ENCODE measurements at places on chromosomes 2 and 18. TPM values are rescaled to one million over a fixed set of nuclear protein-coding genes. Genes with fewer than 3 reads are reported as not detected.

DNA sequence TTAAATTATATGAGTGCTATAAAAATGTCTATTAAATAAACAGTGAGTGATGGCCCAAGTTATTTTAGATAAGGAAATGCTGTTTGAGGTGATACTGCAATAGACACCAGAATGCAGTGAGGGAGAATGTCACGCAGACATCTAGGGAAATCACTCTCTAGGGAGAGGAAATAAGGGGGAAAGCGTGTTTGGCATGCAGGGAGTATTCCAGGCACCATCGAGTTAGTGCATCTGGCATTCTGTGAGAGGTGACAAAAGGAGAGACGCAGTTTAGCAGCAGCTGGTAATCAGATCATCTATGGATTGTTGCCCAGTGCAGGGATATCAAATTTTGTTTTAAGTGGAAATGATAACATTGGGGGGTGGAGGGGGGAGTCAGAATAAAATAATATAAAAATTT is 175.4 kb upstream of the NETO1 start:
- no peak for DNase-seq

DNA sequence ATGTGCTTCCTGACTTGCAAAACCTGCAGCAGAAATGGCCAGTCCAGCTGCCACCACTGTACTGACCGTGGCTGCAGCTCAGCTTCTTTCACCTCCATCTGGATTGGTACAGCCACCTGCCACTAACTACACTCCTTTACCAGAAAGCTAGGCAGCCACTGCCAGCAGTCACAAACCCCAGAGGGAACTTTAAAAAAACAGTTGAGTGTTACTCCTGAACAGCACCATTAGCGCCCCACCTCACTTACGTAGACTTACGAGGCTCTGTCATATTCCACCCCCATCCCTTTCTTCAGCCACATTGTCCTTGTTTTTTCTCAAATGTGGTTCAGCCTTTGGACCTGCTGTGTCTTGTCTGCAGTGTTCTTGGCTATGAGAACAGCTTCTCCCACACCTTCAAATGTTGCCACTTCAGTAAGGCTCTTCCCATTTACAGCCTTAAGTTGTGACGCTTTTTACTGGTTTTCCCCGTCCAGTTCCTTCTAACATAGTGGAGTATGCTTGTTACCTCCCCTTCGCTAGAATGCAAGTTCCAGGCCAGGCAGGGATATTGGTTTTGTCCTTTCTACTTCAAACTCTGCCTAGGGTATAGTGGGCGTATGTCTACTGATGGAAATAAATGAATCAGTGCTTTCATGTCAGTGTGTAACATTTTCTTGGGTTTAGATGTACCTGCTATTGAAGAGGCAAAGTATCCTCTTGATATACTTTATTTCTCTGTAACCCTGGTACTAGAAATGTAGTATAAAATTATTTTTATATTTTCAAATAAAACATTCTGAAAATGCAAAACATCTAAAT is 17.0 kb downstream of the HNRNPA3 start:
- DNase-seq: peak; percentile 49

DNA sequence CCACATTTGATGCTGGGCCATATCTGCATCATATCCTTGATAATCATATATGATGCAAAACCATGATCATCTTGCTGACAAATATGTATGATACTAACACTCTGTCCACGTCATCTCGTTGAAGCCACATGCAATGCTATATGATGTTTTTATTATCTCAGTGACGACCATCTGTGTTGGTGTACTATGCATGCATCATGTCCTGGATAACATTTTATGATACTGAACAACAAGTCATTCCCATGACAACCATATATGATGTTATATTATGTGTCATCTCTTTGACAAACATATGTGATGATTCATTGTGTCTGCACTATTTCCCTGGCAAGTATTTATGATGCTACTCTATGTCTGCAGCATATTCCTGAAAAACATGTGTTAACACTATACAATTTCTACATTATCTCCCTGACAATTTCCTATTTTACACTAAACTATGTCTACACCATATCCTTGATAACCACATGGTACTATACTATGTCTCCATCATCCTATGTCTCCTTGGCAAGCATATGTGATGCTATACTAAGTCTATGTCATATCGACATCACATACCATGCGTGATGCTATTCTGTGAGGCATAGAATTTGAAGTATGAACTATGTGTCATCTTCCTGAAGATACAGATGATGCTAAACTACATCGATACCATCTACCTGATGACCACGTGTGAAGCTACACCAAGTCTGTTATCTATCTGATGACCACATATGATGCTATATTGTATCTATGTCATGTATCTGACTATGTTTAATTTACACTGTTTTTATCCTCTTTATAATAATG is 37.0 kb downstream of the DAW1 start:
- peak; percentile 50 for DNase-seq

- DNase-seq: no peak
Observed at GRCh38 chr18:13036622-13037320, 45.6 kb downstream of the CEP192 start.

GRCh38 chr2:22691666-22692065 is 693.3 kb upstream of the KLHL29 start:
- DNase-seq: no peak

- DNase-seq: peak; percentile 28
Observed at GRCh38 chr2:216221811-216222210, 112.7 kb downstream of the XRCC5 start.

METTL5 gene
- polyA plus RNA-seq: 122 TPM

LINC00305 gene
- not detected for polyA plus RNA-seq

Measured in foreskin keratinocyte (primary cell).